Stimulated activated CD8-positive, alpha-beta memory T cell treated with anti-CD3 and anti-CD28 coated beads, Interleukin-4, amount 100 ng/mL, for 1 hour (primary cell): ENCODE measurements at places on chromosomes 7 and 10.

GRCh38 chr7:20331910-20332813, 1.5 kb downstream of the ITGB8 start:
- no peak for DNase-seq

- no peak for DNase-seq
Measured at GRCh38 chr10:76341740-76342139, 910.3 kb downstream of the LRMDA start.

- no peak for DNase-seq
Measured at GRCh38 chr7:618539-619367, 99.1 kb upstream of the PDGFA start.

GRCh38 chr10:71316056-71316785, 2.8 kb upstream of the SLC29A3 start:
- DNase-seq: no peak

DNA sequence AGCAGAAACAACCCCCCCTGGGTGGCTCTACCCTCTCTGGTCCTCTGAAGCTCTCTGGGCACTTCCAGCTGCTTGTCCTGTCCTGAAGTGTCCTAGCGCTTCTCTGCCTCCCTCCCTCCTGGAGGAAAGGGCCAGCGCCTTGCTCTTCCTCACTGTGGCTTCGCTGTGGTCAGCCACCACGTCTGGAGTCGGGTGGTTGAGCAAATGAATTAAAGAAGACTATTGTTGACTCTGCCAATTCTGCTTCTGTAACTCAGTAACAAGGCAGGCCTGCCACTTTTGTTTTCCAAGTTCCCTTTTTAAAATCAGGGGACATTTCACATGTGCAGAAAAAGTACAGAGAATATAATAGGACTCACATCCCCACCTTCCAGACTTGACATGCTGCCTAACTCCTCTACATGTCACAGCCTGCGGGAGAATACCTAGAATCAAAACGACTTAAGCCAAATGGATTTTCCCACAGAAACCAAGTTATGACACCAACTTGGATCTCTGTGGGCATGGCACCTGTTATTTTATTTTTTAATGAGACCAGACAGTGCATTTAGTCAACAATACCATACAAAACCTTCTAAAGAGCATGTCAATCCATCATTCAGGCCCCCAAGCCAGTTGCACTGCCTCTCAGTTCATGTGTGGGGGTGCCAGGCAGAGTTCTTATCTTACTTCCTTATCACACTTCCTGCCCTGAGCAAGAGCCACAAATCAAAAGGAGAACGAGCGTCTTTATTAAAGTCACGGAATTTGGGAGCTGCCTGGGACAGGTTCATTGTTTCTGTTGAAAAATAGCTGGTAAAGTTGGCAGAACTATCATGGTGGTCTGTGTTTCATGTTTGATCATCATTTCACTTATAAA, 6.8 kb downstream of the FFAR4 start:
- no peak for DNase-seq

DNA sequence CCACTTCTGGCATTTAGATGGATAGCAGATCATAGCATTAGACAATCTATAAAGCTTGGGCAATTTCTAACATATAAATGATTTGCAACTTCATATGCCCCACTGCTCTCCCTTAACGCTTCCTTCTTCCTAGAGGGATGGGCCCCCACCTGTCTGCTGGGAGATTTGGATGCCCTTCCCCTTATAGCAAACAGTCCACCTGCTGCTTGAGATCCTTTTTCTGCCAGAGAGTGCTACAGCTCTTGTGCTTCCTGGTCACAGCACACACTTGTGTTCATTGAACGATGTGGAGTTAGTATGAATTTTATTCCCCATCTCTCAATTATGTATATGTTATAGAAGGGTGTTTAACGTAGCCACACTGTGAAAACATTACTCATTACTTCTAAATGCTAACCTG, 10.4 kb upstream of the PCGF5 start:
- DNase-seq: no peak
